ENCODE measurements at places on chromosomes 11 and 22. TPM values are rescaled to one million over a fixed set of nuclear protein-coding genes. Genes with fewer than 3 reads are reported as not detected.

- peaks cover 59% of the 10 kb centered on the region for H3K4me1 ChIP-seq
- H3K27me3 ChIP-seq, result peaks cover 2% of the 10 kb centered on the region
- no peak for DNase-seq
- H3K4me3 ChIP-seq, result no peak overlapping the region
- H3K27ac ChIP-seq, result no peak overlapping the region
Observed at GRCh38 chr11:16357775-16358174, 1.4 kb upstream of the SOX6 start.

Gene FGF19
- total RNA-seq, result 0.34 TPM

GRCh38 chr11:130002352-130002845 is at the start of gene PRDM10:
Gene PRDM10 (minus strand): TSS chr11:130002835. CDS start chr11:129960964, 41,871 bp downstream.
- H3K36me3 ChIP-seq, result peaks cover under 1% of the 10 kb centered on the region
- peak; percentile 85 for DNase-seq
- no peaks in the 10 kb centered on the region for H3K27me3 ChIP-seq
- H3K27ac ChIP-seq, result peak within 1 kb of the TSS; percentile 100
- H3K4me1 ChIP-seq, result peaks cover 37% of the 10 kb centered on the region

DNA sequence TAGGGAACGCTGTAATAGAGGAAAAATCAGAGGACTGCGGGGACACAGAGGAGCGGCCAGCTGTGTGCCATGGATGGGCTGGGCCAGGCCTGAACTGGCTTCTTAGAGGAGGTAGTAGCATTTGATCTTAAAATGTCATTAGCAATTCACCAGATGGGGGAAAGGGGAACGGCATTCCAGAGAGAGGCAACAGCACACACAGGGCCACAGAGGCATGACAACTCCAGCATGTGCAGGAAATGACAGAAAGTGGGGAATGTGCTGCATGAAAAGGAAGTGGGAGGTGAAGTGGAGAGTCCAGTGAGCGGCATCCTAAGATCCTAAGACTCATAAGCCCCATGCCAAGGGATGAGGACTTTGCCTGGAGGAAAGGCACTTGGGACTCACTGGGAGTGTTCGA is 69.0 kb downstream of the UBASH3B start:
- no peak overlapping the region for H3K4me3 ChIP-seq
- peaks cover 44% of the 10 kb centered on the region for H3K4me1 ChIP-seq
- H3K36me3 ChIP-seq, result no peaks in the 10 kb centered on the region
- peak overlapping the region; percentile 0 for H3K27ac ChIP-seq
- no peaks in the 10 kb centered on the region for H3K27me3 ChIP-seq

Gene FAM111B
- total RNA-seq, result 35.4 TPM

Gene ZNF202
- total RNA-seq, result 22.8 TPM

- peaks cover 2% of the 10 kb centered on the region for H3K27me3 ChIP-seq
- H3K27ac ChIP-seq, result peak overlapping the region; percentile 43
- no peak overlapping the region for H3K4me3 ChIP-seq
- no peak for DNase-seq
Observed at GRCh38 chr11:67542169-67542568, 18.9 kb upstream of the CABP2 start.

- peaks cover 20% of the 10 kb centered on the region for H3K36me3 ChIP-seq
- peaks cover 5% of the 10 kb centered on the region for H3K4me1 ChIP-seq
- no peak overlapping the region for H3K4me3 ChIP-seq
- H3K27me3 ChIP-seq, result no peaks in the 10 kb centered on the region
- DNase-seq, result no peak
- no peak overlapping the region for H3K27ac ChIP-seq
Observed at GRCh38 chr11:74011360-74012073, 2.6 kb upstream of the UCP3 start.

Gene PACSIN2
- 76.1 TPM for total RNA-seq

Gene TRIM29
- not detected for total RNA-seq
